ENCODE measurements at places on chromosomes 3 and 15.

GRCh38 chr3:35739964-35740527 is 100.7 kb downstream of the ARPP21 start:
- no peak for DNase-seq

DNA sequence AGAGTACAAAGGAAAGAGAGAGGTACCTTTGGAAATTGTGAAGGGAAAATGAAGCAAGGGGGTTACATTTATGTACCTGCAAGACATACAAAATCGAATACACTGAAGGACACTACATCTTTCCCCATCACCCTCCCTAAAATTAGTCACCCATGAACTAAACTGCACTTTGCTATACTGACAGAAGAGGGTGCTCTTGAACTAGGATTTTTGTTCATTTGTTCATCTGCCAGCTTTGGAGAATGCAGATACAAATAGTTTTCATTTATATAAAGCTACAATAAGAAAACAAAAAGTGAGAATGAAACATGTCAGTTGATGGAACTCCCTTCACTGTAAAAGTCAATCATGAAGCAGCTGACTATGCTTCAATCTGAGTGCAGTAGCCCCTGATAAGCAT is 55.7 kb downstream of the PCCB start:
- no peak for DNase-seq

- no peak for DNase-seq
These were observed 13.9 kb upstream of the TEX9 start for GRCh38 chr15:56351353-56351752.

DNA sequence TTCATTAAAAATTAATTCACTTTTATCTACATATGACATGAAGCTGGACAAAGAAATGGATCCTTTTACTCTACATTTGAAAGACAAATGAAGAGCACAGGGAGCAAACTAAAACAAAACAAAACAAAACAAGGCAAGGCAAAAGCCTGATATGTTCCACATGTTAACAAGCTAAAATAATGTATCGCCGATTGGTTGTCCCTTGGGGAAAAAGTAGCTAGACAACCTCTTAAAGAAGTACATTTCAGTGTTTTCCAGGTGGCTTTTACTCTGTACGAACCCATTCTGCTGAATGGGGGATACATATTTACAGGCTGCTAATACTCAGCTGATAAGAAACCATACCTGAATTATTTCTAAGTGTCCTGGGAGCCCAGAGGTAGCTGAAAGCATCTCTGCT is 493.0 kb upstream of the TBL1XR1 start:
- no peak for DNase-seq

DNA sequence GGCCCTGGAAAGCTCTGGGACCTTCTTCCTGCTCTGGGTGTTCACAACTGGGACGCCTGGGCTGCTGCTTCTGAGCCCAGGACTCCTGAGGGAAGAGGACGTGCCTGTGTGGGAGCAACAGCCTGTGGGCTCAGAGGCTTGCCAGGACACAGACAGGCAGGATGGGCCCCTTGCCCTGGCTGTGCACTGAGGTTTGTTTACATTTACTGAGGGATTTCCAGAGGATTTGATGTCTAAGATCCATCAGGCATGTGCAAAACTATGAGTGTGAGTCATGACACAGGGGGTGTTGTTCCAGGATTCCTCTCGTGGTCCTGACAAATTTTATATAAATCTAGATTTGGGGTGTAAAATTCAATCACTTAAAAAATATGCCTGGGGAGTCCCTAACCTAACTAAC is 10.6 kb downstream of the CCR9 start:
- DNase-seq, result no peak
